Ureter (tissue), 1 donor: ENCODE measurements at places on chromosomes 5 and 9. TPM values are rescaled to one million over a fixed set of nuclear protein-coding genes. Genes with fewer than 3 reads are reported as not detected.

Gene CDO1
- total RNA-seq, result 3.5 TPM

DNA sequence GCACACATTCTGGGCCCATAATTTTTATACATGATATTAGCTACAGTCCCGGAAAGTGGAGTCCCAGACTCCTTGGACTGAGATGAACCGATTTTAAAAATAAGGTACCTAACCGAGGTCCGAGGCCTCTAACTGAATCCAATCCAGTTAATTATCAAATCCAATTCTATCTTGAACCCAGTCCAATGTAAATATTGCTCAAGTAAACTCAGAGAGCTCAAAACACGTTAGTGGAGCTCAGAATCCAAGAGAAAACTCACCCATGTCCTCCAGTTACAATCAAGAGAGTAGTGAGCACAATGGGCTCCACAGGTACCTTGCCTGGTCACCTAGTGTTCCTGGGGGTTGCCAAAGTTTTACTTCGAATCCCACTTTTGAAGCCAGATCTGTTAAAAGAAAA, 37.9 kb upstream of the DIRAS2 start:
- no peak for DNase-seq

- no peak for DNase-seq
These were observed 2.3 kb upstream of the FBXW11 start for GRCh38 chr5:172008689-172009141.

Gene C5orf46
- total RNA-seq, result not detected

DNA sequence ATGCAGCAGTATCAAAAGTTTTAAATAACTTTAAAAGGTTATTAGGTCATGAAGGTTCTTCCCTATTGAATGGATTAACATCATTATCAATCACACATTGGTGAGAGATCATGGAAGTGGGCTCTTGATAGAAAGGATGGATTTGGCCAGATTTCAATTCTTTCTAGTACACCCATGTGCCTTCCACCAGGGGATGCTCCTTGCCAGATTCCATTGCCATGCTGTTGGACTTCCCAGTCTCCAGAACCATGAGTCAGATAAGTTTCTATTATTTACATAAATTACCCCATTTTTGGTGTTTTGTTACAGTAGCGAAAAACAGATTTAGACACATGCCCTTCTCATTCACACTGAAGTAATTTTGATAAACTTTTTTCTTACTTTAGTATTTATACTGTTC, 1010.6 kb upstream of the C9orf72 start:
- DNase-seq, result no peak
